ENCODE measurements at places on chromosomes 11 and 22.

DNA sequence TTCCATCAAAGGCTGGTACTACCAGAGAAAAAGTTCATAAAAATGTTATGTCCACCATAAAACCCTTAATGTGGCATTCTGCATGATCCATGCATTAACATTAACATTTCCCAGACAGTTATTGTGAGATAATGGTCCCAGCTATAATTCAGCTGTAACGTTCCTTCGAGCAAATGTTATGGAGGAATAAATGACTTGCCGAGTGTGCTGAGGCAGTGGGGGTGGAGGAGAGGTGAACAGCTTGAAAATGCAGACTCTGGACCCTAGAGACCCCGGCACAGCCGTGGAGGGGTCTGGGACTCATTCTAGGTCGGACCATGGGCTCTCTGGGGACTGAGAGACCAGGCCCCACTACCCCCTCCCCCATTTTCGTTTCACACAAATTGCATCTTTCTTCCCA, 141.9 kb downstream of the PKNOX2 start:
- no peak for DNase-seq

DNA sequence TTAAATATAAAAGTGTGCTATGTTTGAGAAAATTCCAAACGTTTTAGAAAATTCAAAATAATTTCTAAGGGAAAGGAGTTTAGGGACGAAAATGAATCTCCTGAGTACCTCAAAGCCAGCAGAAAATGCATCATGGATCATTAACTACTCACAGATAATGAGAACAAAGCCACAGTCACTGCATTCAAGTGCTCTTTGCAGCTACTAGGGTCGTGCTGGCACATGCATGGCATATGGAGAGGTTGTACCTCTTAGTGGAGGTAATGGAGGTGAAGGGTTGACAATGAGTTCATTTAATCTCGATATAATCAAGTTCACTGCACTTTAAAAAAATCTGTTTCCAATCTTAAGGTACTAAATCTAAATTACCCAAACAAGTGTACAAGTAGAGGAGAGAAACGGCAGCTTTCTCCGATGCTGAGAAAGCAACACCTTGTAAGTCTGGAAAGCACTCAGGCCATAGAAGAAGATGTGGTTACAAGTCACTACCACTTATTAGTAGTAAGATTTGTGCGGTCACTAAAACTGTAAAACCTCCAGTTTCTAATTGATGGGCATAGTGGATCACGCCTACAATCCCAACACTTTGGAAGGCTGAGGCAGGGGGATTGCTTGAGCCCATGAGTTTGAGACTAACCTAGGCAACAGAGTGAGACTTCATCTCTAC, 261.1 kb upstream of the ANO3 start:
- DNase-seq = no peak

GRCh38 chr11:19447150-19447566, 206.4 kb upstream of the E2F8 start:
- no peak for DNase-seq

DNA sequence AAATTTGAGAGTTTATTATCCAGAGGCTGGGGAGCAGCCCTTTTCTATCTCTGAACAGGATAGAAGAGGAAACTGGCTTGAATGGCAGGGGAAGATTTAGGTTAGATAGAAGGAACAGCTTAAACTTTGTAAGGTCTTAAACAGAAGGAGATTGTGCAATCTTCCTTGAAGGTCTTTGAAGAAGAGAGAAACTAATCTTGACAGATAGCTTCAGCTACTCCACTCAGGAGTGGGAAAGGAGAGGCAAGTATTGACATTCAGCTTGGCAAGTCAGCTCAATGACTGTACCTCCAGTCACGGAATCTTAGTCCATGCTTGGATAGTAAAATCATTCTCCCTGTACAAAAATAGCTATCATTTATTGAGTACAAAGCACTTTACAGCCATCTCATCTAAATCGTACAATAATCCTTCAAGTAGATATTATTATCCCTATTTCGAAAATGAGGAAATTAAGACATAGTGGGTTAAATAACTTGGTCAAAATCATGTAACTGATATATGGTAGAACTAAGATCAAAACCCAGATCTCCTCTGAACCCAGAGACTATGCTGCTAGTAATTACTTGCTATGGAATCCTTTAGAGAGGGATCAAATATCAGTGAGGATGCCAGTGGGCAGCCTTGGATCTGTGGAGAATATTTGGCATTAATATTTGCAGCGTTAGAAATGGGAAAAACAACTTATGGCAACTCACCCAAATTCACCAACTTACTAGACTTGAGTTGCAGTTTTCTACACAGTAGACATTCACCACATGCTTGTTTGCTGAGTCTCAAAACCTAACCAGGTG, 14.6 kb downstream of the C11orf97 start:
- no peak for DNase-seq

- no peak for DNase-seq
Measured at GRCh38 chr11:134562941-134563471, 151.0 kb upstream of the B3GAT1 start.
